ENCODE measurements at places on chromosomes 12 and 14. TPM values are rescaled to one million over a fixed set of nuclear protein-coding genes. Genes with fewer than 3 reads are reported as not detected.

Gene CYP27B1
- total RNA-seq, result 3.5 TPM

Gene KRT6C
- total RNA-seq, result not detected

DNA sequence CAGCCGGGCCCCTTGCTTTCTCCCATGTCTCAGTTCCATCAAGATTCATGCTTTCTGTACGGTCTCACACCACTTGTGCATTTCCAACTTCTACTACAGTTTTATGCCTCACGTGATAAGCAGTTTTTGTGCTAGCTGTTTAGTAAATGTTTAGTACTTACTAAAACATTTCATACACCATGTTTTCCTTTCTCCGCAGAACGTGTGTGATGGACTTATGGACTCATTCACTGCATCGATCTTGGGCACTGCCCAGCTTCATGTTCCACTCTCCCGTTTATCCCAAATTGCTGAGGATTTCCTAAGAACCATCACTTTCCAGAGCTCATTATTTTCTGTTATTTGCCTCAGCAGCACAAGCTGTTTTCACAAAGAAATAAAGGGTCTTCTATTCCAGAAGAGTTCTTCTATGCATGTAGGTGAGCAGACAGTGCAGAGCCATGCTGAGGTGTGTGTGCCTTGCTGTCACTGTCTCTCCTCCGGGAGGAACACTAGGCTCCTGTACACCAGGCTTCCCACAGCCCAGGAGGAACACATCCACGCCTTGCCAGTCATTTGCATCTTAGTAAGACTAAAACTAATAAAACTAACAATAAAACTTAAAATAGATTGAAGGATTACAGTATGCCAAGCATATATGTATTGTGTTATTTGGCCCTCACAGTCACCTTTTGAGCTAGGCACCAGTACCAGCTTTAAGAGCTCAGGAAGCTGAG lies 90.3 kb upstream of the EEA1 start:
- no peak overlapping the region for H3K27ac ChIP-seq
- DNase-seq, result no peak
- H3K4me1 ChIP-seq, result peaks cover 11% of the 10 kb centered on the region

Gene HEBP1
- total RNA-seq, result 66.8 TPM

GRCh38 chr12:111624540-111624939 lies 25.4 kb upstream of the ATXN2 start:
- H3K4me3 ChIP-seq, result no peak overlapping the region
- H3K36me3 ChIP-seq, result no peaks in the 10 kb centered on the region
- no peaks in the 10 kb centered on the region for H3K27me3 ChIP-seq
- H3K4me1 ChIP-seq, result no peaks in the 10 kb centered on the region
- no peak for DNase-seq
- no peak overlapping the region for H3K27ac ChIP-seq

DNA sequence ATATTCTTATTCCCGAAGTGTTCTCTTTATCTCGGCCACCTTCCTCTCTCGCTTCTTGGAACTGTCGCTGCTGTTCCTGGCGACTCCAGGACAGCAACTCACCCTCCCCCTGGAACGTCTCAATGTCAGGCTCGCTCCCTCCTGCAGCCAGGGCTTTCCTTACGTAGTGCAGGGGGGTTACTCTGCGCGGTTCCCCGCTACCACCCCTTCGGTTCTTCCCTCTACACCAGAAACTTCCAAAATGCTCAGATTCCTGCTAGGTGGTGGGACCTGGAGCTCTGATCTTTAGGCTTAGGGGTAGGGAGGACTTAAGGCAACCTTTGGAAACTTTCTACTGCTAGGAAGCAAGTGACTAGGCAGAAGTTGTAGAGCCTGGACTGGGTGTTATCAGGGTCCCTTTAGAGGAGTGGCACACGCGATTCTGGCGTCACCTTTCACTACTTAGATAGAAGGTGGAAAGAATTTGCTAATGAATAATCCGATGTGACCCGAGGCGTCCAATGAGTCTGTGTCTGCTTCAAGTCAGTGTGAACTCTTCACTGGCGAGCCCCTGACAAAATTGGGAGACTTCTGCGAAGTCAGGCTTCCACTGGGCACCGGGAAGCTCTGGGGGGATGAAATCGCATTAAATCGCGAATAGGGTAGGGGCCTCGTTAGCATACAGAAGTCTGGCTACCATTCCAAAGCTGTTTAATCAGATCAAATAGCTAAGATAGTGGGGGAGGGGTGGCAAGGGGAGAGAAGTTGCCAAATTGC lies 900 bp upstream of the DPF3 start:
- H3K4me1 ChIP-seq, result peaks cover 11% of the 10 kb centered on the region
- peak overlapping the region; percentile 49 for H3K27ac ChIP-seq
- DNase-seq, result no peak
- H3K36me3 ChIP-seq, result no peaks in the 10 kb centered on the region
- H3K4me3 ChIP-seq, result peak overlapping the region; percentile 85

GRCh38 chr12:71046215-71046614 lies 111.6 kb downstream of the TSPAN8 start:
- H3K27me3 ChIP-seq, result no peaks in the 10 kb centered on the region
- DNase-seq, result no peak
- H3K36me3 ChIP-seq, result no peaks in the 10 kb centered on the region

Gene RPL10L
- not detected for total RNA-seq

- no peak overlapping the region for H3K27ac ChIP-seq
- H3K4me1 ChIP-seq, result no peaks in the 10 kb centered on the region
- peaks cover 7% of the 10 kb centered on the region for H3K36me3 ChIP-seq
- DNase-seq, result no peak
These were observed 60.2 kb downstream of the UBR7 start for GRCh38 chr14:93267149-93267711.
